ENCODE measurements at places on chromosomes 3 and 15.

DNA sequence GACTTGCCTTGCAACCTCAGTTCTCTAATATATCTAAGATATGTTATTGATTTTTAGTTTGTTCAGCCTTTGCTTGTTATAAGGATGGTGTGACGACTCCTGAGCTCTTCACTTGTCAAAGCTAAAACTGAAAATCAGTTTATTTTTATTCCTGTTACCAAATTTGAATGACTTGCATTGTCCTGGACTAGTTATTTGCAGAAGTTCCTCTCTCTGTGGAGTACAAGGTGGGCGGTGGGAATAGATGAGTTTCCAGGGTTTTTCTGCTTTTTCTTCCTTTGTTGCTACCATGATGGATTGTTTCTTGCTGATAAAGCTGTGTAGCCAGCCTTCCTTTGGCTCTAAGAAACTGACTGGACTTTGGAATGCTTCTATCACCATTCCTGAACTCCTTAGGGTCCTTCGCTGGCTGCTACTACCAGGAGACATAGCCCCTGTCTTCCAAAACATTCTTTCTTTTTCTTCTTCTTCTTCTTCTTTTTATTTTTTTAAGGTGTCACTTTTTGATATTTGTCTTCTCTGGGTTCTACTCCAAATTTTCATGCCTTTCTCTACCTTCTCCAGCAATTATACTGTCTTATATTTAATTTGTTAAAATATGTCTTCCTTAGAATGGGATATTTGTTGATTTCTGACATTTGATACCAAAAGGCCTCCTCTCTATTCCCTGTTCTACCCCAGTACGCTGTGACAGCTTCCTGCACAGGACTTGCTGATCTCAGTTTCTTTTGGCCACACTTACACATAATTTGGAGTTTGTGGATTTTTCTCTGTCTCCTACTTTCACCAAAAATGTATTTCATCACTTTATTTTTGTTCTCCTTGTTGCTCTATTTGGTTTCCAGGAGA, 145.1 kb upstream of the THRB start:
- no peak for DNase-seq

- no peak for DNase-seq
Measured at GRCh38 chr15:78194568-78194925, 39.8 kb downstream of the ACSBG1 start.

GRCh38 chr15:87710406-87710805, 546.1 kb downstream of the NTRK3 start:
- peak; percentile 97 for DNase-seq

DNA sequence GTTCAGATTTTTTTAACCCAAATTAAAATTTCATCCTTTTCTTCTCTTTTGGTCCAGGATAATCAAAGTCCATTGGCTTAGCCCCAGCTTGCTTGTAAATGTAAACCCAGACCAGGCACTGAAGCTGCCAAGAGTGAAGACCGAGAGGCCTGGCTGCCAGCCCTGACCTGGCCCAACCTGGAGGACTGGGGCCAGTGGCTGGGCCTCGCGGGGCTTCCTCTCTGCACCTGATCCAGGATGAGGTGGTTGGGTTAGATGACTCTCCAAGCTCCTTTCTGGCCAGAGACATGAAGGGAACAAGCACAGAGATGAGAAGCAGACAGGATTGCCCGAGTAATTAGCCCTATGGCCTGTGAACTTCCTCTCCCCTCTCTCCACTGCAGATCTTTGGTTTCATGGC, 50.6 kb downstream of the CMTM6 start:
- DNase-seq = no peak

GRCh38 chr3:13088028-13089006, 15.1 kb upstream of the IQSEC1 start:
- no peak for DNase-seq

DNA sequence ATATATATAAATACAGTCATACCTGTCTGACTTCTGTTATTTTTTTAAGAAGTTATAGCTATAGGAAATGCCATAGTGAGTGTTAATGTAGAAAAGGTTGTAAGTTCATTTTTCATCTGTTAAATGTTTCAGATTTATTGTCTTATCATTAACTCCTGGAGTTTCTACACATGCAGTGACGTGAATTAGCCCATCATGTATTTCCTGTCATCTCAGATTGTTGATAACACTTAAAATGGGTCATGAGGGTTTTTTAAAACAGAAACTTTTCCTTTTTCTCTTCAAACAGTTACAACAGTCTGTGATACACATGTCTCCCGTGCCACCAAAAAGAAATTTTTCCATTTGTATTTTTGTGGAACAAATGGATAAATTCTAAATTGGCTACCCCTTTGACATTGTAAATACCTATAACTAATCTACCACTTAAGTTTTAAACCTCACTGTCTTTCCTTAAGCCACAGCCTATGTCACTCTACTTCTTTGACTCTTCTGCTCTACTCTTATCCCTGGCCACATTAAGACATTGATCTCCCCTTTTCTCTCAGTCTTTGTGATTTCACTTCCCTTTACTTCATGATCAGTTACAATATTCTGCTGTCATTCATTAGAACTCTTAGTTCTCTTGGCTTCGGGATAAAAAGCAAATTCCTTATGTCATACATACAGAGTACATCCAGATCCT, 89.1 kb downstream of the NEO1 start:
- DNase-seq = no peak

DNA sequence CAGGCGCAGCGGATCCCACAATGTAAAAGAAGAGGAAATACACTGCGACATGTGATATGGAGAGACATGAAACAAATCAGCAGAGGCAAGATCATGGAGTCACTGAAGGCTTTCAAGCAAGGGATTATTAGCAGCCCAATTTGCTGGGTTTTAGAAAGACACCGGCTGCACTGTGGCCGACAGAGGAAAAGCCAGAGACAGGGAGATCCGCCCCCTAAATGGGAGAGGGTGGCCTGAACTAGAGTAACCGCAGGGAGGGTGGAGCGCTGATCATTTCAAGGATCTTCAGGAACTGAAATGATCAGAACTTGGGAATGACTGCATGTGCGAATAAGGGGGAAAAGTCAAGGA, 612 bp upstream of the C15orf40 start:
- DNase-seq = no peak

DNA sequence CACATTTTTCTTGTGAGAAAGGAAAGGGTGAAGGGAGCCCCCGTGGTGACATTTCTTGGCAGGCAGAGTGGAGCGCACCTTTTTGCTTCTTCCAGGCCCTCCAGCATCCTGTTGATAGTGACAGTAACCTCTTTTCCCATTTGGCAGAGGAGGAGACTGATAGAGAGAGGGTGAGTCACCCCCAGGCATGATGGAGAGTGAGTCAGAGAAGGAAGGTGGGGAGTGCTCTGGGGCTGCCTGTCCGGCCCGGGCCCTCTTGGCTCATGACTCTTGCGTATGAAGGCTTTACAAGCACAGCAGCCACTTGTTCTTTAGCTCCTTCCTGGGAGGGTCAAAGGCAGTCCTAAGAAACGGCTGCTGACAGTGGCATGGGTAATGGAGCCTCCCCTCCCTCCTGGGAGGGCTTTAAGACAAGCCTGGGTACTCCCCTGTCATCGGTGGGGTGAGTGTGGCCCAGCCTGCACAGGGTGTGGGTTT, 16.0 kb downstream of the ANKRD63 start:
- DNase-seq = peak; percentile 95

DNA sequence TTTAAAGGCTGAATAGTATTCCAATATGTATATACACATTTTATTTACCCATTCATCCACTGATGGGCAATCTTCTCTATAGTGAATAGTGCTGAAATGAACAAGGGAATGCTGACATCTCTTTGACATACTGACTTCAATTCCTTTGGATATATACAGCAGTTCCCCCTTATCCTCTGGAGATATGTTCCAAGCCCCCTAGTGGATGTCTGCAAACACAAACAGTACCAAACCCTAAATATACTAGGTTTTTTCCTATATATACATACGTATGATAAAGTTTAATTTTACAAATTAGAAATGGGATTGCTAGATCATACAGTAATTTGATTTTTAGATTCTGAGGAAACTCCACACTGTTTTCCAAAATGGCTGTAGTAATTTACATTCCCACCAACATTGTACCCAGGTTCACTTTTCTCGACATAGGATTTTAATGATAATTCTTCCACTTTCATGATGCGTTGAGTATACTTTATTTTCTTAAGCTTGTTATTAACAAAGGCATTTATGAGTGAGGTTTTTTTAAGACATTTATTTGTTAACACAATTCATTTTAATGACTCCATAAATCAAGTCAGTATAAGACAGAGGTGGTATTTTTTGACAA, 38.2 kb downstream of the VPS13C start:
- DNase-seq = no peak

DNA sequence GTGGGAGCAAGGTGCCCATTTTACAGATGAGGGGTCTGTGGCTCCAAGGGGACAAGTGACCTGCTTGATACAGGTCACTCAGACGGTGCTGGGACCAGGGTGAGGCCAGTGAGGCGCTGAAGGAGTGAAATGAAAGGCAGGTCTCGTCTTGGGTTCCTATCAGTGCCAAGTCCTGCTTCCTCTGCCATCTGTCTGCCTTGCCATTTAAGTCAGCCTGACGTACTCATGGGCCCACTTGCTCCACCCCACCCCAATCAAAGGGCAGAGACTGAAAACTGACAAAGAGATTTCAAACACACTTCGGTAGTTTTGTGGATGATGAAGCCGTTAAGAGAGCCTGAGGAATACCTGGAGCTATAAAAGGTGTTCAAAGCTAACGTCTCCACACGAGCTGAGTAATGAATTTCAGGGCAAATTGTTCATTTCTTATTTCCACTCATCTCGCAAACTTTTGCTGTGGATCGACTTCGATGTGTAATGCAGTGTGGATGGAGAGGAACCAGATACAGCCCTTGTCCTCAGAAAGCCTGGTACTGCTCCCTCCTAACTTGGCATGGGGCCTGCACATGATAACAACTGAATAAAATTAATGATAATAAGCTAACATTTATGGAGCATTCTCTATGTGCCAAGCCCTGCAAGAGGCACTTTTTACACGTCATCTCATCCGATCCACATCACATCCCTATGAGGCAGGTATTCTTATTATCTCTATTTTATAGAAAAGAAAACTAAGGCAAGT, 36.6 kb downstream of the ATP2B2 start:
- no peak for DNase-seq

DNA sequence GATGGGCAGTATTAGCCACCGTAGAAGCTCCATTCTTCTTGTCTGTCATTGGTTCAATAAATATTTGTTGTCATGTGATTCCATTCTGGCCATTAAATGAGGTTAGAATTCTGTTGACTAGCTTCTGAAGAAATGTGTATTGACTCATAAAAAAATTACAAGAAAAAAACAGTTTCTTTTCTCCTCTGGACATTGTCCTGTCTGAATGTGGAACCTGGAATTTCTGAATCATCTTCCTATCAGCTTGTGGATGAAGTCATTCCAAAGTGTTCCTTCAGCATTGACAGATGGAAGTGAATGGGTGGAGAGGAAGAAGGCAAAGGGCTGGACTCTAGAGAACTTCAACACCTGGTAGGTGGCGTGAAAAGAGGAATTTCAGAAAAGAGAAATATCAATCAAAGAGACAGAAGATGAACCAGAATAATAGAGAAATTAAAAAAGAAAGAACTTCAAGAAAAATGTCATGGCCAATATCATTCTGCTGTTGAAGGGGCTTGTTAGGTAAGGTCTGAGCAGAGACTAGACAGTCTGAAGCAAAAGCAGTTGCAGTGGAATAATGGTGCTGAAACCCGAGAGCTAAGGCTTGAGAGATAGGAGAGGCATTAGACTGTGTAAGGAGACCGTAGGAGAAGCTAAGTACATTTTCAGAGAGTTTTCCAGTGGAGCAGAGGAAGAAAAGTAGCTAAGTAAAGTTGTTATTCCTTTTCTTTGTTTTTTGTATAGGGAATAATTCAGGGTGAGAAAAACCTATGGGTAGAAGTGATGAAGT, 806.6 kb downstream of the SQOR start:
- DNase-seq = peak; percentile 72

DNA sequence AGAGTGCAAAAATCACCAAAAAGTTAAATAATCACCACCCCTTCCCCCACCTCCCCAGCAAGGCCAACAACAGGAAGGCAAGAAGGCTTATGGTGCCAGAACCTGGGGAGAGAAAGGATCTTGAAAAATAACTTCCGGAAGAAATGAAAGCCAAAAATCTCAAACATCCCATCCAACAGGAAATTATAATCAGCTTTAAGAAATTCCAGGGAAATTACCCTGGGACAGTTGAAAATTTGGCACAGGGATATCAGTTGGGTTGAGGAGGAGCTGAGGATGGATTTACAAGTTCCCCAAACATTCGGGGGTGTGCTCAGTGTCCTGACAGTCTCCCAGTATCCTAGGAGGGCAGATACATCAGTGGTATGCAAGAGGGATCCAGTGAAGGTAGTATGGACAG, 82.7 kb downstream of the POLR2M start:
- no peak for DNase-seq

GRCh38 chr3:118116991-118117390, 917.7 kb downstream of the IGSF11 start:
- DNase-seq = no peak

GRCh38 chr15:99153026-99153535, 48.2 kb downstream of the SYNM start:
- no peak for DNase-seq

- no peak for DNase-seq
Measured at GRCh38 chr3:36182024-36182423, 198.3 kb upstream of the STAC start.
